Activated CD4-positive, alpha-beta T cell treated with anti-CD3 and anti-CD28 coated beads, Interleukin-2, amount 50 U/mL, for 4 hours (primary cell): ENCODE measurements at places on chromosomes 2 and 18.
A peak's percentile ranks its signal among the peaks of the same experiment; 100 is the strongest.

DNA sequence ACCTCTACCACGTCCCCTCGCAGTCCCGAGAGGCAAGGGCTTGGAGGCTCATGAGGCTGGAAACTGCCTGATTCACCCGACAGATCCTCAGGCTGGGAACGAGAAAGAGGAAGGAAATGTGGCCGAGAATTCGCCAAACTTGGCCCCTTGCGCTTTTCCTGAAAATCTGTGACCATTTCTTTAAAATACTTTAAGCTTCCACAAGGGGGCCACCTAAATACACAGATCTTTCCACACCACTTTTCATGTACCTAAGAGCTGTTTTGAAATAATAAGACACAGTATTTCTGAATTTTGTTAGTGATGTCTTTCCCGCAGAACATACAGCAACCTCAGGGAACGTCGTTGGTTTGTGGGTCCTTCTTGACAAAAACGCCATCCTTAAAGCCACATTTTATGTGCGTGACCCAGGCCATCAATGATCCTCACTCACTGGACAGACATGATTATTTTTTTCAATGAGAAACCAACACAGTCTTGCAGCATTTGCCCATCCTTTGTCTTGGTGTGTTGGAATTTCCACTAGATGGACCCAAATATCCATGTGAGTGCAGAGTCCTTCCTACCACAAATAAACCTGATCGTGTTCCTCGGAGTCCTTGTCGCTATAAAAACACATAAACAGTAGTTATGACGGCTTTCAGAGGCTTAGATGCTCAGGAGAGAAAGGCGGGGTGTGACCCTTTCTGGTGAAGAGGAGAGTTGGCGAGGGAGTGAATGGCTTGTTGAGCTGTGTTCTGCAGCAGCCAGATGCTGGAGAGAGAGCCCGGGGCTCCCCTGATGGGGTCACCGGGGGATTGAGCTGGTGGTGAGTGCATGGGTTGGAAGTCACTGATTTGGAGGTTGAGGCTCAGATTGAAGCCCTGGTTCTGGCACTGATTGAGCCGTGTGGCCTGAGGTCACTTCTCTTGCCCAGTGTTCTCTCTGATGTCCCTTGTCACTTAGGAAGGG is 25.0 kb downstream of the DCDC2C start:
- no peak for DNase-seq

DNA sequence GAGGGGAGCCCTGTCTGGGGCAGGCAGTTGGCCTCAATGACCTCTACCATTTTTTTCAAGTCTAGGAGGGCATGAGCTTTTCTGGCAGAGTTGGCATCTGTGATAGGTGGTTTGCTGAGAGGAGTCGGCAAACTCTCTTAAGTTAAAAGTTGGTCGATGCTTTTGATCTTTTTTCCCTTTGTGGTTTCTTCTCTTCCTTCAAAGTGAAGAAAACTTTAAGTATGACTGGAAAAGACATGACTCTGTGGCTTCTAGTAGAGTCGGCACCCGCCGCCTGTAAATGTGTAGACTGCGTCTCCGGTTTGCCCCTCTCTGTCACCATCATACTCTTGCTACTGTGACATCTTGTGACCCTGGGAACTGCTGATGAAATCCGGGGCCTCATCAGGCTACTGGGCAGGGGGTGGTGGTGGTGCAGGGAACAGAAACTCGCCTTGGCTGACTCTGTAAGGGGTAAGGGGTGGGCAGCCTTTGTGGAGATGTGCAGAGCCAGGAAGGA is 21.1 kb downstream of the INPP5D start:
- peak; percentile 56 for DNase-seq

DNA sequence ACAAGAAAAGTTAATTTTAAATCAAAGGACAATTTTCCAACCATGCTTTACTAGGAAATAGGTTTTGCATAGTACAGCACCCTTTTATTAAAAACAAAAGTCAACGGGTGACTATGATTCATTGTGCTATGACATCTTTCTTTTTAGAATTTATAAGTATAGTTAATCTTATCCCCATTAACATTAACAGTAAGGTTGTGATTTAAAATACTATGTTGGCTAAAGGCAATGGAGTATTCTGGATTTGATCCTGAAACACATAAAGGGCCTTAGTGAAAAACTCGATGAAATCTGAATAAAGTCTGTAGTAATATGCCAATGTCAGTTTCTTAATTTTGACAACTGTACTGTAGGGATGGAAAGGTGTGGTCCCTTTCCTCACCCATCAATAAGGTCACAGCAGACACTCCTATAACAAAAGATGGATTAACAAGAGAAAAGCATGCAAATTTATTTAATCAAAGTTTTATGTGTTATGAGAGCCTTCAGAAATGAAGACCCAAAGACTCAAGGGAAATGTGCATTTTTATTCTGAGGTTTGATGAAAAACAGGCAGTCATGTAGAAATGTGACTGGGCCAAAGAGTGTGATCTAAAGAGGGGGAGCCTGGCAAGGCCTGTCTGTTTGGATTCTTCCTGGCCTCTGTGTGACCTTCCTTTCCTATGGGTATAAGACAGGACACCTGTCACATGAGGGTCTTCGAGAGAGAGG is 731.4 kb downstream of the TSN start:
- no peak for DNase-seq

DNA sequence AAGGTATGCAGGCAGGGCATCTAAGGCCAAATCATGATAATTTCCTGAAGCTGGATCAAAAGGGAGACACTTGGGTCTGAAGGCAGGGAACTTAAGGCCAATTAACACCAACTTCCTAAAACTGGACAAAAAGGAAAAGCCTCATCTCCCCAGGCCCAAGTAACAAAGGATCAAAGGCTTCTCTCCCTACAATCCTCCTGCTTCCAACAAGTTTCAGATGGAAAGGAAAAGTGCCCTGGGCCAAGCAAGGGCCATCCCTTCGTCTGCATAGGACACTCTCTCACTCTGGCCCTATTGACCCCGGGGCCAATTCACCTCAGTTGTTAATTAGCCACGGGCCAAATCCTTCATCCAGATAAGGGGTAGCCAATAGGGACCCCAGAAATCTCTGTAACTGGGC is 1335.8 kb upstream of the CDH2 start:
- no peak for DNase-seq

DNA sequence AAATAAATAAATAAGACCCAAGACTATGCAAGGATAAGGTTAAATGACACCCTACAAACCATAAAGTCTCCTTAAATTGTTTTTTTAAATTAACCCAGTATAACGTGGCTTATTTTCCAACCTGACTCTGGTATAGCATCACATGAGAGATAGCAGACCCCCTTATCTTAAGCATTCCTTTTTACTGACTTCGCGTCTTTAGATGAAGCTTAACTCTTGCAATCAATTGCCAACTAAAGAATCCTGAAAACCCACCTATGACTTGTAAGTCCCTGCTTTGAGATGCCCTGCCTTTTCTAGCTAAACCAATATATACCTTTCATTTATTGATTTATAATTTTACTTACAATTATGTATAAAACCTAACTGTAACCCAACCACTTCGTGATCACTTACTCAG is 57.1 kb upstream of the RAB12 start:
- DNase-seq = no peak

DNA sequence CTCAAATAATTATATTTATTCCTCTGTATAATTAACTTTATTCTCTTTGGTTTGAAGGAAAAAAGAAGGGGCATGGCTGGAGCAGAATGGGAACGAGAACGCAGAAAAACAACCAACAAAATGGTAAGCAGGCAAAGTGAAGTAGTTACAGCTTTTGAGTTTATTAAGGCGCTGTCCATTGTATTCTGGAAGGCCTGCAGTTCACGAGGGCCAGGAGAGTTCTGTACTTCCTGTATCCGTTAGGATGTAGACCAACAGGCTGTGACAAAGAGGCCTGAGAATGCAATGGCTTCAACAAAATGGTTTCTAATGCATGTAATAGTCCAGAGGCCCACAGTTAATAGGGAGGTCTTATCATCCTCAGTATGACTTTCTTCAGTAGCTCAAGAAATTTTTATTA is 32.5 kb upstream of the SP100 start:
- no peak for DNase-seq

GRCh38 chr18:68611311-68611710 is 103.6 kb downstream of the TMX3 start:
- DNase-seq = no peak

- DNase-seq = no peak
These were observed 40.3 kb downstream of the PLA2R1 start for GRCh38 chr2:160022162-160022561.

DNA sequence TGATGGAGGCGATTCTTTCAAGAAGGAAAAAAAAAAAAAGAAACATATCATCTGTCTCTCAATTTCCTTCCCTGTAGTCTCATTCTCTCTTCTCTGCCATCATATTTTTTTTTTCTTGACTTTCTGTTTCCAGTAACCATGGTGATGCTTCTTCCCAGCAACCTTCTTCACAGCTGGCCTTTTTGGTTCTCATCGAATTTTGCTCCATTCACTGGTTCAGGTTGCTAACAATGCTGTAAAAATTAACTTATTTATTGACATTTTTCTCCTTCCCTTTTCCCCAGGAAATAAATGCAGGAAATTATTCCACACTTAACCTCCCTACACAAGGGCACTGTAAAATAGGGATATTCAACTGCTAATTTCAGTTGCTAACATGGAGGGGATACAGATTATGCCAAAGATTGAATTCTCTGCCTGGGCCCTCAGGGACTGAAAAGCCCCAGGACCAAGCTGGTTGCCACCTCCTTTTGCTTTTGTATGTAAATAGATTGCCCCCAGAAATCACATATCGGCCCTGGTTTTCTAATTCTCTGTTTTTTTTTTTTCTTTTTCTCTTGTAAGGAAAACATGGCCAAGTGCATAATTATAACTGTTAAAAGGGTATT is 154.7 kb downstream of the MAP2 start:
- DNase-seq = no peak

GRCh38 chr18:38940863-38941531 is 1375.4 kb upstream of the CELF4 start:
- DNase-seq = peak; percentile 26

- DNase-seq = no peak
These were observed 106.8 kb upstream of the LYPD6 start for GRCh38 chr2:149223472-149224095.

DNA sequence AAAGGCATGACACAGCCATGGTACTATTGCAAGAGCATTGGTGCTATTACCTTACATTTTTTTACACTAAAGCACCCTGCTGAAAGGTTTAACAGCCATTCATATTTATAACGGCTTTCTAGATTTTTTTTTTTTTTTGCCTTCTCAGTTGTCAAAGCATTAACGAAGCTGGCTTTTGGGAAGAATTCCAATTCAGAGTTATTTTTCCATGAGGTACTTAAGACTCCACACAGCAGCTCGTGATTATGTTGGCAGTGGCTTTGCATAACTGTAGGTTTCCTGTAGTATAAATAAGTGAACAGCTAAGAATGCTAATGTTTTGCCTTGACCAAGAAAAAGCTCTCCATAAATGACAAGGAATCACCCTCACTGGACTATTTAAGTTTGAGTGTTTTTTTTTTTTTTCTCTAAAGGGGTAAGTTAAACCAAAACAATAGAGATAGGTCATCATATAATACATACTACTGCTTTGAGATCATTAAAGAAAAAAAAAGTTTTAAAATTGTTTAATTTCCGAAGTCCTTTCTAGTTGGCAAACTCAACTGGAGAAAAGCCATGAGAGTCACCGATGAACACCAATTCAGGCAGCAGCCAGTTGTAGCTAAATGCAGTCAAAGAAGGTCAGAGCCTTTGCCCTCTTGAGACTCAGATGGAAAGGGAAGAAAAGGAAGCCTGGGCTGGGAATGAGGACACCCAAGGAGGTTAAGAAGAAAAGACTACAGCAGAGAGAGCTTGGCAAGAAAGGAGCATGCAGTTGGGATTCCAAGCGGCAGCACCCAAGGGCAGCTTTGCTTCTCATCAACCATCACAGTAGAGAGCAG is 187.4 kb upstream of the NCKAP5 start:
- DNase-seq = no peak

DNA sequence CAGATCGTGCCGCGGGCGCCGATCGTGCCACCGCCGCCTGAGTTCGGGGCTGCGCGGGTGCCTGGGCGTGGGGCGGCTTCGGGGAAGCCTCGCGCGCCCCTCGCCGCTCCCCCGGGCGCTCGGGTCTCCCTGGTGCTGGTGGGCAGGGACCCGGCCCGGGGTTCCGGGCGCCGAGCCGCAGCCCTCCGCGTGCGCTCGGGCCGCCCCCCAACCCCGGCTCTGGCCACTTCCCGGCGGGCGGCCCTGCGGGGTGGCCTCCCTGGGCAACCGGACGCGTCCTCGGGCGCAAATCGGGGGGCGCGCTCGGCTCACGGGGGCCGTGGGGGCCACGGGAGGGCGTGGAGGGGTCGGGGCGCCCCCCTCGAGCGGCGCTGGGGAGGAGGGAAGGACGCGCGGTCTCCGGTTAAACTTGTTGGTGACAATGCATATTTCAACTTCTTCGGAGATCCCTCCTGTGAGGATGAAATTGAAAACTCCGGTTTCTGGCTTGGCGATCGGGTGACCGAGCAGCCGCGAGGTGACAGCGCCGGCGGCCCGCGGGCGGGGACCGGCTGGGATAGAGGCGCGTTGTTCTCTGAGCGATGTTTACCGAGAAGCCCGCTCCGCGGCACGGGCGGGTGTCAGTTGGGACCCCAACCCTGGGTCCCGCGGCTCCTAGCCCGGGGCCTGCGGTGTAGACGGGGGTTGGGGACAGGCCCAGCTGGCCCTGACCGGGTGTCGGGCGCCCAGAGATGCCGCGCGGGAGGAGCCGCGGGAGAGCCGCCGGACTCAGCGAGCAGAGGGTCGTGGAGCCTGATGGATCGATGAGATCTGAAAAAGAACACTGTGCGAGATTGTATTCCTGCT is 676 bp downstream of the SH3BP4 start:
- DNase-seq = no peak

DNA sequence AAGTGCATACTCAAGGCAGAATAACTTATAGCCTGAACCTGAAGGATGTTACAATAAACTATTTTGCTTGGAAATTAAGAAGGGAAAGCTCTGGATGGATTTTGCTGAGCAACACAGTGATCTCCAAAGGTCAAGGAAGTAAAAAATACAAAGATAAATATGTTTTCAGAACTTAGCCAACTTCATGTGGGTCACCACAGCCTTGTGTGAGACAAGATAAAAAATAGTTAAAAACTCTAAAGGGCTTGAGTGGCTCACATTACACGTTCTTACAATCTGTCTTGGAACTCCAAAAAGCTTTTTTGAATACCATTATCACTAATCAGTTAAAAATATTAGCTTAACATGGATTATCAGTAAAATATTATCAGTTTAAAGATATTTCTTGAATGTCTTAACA is 28.9 kb upstream of the MTX2 start:
- no peak for DNase-seq

DNA sequence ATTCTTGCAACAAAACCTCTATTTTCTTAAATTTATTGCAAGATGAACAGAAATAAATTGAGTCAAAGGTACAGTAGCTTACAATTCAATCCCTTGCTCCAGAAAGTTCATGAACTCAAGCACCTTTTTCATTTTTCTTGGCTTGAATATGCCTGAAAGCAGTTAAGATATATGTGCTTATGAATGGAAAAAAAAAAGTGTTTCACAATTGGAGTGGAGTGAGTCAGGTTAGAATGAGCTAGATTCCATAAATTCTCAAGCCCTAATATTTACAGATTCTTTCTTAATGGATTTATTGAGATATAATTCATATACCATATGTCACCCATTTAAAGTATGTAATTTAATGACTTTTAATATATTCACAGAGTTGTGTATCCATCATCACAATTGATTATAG is 39.6 kb upstream of the NEMP2 start:
- DNase-seq = no peak

GRCh38 chr18:22172594-22173049 is 3.2 kb downstream of the GATA6 start:
- DNase-seq = no peak
